ENCODE measurements at places on chromosomes 11 and 22.

- H3K27me3 ChIP-seq = no peaks in the 10 kb centered on the region
- H3K4me1 ChIP-seq = no peaks in the 10 kb centered on the region
- peak overlapping the region; percentile 30 for H3K27ac ChIP-seq
Observed at GRCh38 chr11:107808521-107808920, 50.1 kb downstream of the SLC35F2 start.

- peak overlapping the region; percentile 89 for H3K27ac ChIP-seq
- DNase-seq = no peak
- H3K4me1 ChIP-seq = peaks cover 88% of the 10 kb centered on the region
- H3K27me3 ChIP-seq = no peaks in the 10 kb centered on the region
- H3K4me3 ChIP-seq = no peak overlapping the region
- H3K36me3 ChIP-seq = peaks cover 49% of the 10 kb centered on the region
Observed at GRCh38 chr11:96168623-96169022, 174.4 kb downstream of the MAML2 start.

GRCh38 chr22:50621356-50621880 is 6.5 kb downstream of the ARSA start:
- peaks cover 15% of the 10 kb centered on the region for H3K36me3 ChIP-seq
- no peaks in the 10 kb centered on the region for H3K27me3 ChIP-seq
- H3K4me3 ChIP-seq = peak overlapping the region; percentile 74
- H3K4me1 ChIP-seq = peaks cover 40% of the 10 kb centered on the region

DNA sequence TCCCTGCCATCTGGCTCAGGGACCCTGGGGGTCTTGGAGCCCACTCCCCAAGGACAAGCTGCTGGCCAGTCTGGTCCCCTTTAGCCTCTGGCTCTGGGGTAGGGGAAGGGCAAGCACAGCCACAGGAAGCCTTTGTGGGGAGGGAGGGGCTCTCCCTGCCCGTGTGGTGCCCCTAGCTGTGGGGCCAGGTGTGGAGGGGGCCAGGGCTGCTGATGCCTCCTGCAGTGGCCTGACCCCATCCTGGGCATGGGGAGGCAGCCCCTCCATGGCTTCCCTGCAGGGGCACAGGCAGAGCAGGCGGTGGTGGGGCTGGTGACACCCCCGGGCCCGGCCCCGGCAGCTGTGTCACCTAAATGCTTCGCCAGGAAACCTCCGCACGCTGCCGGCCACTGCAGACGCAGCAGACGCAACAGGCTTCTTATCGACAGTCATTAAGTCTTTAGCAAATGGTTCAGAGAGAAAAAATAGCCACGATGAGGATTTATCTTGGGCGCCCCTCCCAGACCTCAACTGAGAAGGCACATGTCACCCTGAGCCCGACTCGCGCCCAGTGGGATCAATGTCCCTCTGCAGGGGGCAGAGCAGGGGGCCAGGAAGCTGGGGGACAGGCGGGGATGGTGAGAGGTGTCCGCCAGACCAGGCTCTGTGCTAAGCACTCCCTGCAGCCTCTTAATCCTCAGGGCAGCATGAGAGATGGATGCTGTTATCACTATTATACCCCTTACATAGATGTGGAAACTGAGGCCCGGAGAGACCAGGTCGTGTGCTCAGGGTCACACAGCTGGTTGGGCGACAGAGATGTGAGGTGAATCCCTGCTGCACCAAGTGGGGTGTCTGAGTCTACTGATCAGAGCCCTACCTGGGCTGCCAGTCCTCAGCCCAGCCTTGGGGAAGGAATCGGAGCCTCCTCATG is 33.9 kb downstream of the FLRT1 start:
- peaks cover 8% of the 10 kb centered on the region for H3K4me1 ChIP-seq
- no peak overlapping the region for H3K27ac ChIP-seq
- no peaks in the 10 kb centered on the region for H3K27me3 ChIP-seq
- DNase-seq = no peak

GRCh38 chr11:73389916-73390315 is 13.7 kb downstream of the RELT start:
- peak overlapping the region; percentile 71 for H3K27ac ChIP-seq
- H3K4me3 ChIP-seq = no peak overlapping the region
- peaks cover 71% of the 10 kb centered on the region for H3K36me3 ChIP-seq
- H3K4me1 ChIP-seq = peaks cover 30% of the 10 kb centered on the region

- no peak overlapping the region for H3K4me3 ChIP-seq
- H3K4me1 ChIP-seq = peaks cover 21% of the 10 kb centered on the region
- DNase-seq = no peak
- H3K27ac ChIP-seq = no peak overlapping the region
Observed at GRCh38 chr11:70200212-70200844, 2.8 kb upstream of the FADD start.

DNA sequence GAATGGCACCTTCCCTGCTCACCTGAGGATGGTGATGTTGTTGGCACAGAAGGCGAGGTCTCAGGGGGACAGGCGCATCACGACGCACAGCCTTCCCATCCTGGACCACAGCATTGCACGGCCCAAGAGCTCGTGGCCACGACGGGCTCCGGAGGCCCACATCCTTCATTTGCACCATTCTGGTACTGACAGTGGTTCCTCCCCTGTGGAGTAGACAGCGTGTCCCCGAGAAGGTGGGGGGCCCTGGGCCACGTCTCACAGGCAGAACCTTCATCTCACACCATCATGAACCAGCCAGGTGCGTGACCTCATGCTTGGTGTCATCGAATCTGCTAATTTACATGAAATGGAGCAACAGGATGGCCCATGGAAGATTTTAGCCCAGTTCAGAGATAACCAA is 180.0 kb downstream of the CTTN start:
- DNase-seq = no peak
- peaks cover 6% of the 10 kb centered on the region for H3K27me3 ChIP-seq
- no peak overlapping the region for H3K4me3 ChIP-seq
- H3K4me1 ChIP-seq = no peaks in the 10 kb centered on the region

DNA sequence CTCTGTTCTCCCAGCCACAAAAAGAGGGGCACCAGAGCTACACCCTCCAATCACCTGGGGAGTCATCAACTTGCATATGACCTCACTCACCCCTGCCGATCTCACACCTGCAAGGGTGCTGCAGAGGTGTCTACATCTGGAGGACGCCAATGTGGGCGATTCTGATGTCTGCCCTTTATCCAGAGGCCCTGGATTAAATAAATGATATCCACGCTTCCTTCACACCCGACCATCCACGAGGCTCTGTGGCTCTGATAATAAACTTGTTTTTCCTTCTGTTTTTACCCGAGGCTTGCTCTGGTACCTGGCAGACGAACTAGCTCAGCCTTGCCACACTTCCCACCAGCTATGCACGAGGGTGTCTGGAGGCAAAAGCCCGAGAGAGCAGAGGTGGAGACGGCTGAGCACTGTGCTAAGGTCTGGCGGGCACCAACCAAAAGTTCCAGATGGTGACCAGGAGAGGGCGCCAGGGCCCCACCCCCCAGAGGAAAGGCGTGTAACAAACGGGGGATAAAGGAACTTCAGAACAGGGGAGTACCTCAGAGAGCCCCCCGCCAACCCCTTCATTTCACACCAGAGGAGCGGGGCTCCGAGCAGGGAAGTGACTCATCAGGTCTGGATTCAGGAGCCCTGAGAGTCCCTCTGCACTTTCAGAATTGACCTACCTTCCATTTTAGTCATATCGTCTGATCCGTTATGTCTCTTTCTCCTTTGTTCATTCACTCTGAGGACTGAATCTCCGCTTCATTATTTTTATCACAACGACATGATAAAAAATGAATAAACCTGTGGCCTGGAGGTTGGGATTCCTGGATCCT is 13.5 kb downstream of the SCN3B start:
- H3K4me1 ChIP-seq = peaks cover 2% of the 10 kb centered on the region
- DNase-seq = peak; percentile 72
- no peak overlapping the region for H3K27ac ChIP-seq
- H3K27me3 ChIP-seq = peaks cover 22% of the 10 kb centered on the region

- peak overlapping the region; percentile 66 for H3K27ac ChIP-seq
- H3K36me3 ChIP-seq = peaks cover 3% of the 10 kb centered on the region
- H3K27me3 ChIP-seq = peaks cover 19% of the 10 kb centered on the region
- no peaks in the 10 kb centered on the region for H3K4me1 ChIP-seq
- peak; percentile 50 for DNase-seq
Observed at GRCh38 chr11:134762248-134763029, 350.4 kb upstream of the B3GAT1 start.

DNA sequence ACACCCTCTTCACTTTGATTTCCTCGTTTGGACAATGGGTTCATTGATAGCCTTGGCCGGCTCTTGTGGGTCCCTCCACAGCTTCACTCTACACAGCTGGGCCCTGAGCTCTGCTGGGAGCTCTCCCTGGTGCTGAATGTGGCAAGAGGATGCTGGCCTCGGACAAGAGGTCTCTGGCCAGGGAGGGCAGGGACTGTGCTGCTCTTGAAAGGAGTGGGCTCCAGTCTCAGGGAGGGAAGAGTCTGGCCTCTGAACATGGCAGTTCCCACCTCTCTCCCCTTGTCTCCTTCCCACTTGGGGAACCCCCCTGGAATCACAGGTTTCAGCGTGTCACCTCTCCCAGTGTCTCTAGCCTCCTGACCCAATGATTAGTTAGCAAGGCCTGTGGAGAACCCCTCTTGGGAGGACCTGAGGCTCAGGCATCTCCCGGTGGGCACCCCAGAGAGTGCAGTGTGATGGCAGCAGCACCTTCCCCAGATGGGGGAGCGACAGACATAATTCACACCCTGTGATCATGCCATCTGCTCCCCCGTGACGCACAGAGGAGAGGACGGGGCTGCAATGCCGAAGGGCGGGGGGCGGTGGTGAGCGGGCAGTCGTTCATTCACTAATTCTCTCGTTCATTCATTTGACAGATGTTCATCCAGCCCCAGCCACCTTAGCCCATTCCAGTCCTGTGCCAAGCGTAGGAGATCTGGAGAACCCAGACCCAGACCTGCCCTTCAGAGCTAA is 2.8 kb upstream of the CABP7 start:
- no peaks in the 10 kb centered on the region for H3K36me3 ChIP-seq
- peaks cover 3% of the 10 kb centered on the region for H3K4me1 ChIP-seq
- no peak for DNase-seq
- H3K27me3 ChIP-seq = peaks cover 52% of the 10 kb centered on the region
- H3K4me3 ChIP-seq = no peak overlapping the region
- H3K27ac ChIP-seq = no peak overlapping the region

DNA sequence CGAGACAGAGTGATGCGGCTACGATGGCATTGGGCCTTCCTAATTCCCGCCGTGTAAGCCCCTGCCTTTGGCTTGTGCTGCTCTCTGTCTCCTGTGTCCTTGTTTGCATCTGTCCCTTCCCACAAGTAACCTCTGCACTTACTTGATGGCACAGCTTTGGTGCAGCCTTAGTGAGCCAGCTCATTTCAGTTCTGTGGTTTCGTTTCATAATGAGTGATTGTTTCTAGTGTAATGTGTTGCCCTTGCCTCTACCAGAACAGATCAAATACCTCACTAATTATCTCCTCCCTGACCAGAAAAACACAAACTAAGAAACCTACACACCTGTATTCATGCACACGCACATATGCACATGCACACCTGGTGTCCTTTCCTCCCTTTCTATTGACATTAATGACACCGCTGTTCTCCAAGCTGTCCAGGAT is 58.8 kb downstream of the GRK3 start:
- no peak for DNase-seq
- peaks cover 10% of the 10 kb centered on the region for H3K4me1 ChIP-seq
- H3K36me3 ChIP-seq = no peaks in the 10 kb centered on the region
- H3K4me3 ChIP-seq = no peak overlapping the region
- no peak overlapping the region for H3K27ac ChIP-seq

DNA sequence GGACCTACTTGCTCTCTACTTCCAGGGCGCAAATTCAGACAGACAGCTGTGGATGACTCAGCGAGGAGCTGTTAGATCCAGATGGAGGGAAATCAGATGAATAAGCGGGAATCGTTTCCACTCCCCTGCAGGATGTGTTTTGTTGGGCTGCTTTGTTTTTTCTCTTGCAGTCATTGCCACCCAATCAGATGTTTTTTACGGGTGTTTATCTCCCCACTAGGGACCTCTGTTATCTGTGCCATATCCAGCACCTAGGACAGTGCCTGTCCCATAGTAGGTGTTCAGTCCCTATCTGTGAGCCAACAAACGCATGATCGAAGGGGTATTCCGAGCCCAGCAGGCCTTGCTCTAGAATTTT is 51.1 kb upstream of the PARVG start:
- no peak overlapping the region for H3K27ac ChIP-seq
- peaks cover 24% of the 10 kb centered on the region for H3K27me3 ChIP-seq
- no peak for DNase-seq
- no peak overlapping the region for H3K4me3 ChIP-seq
- H3K36me3 ChIP-seq = peaks cover 32% of the 10 kb centered on the region
- peaks cover 5% of the 10 kb centered on the region for H3K4me1 ChIP-seq

GRCh38 chr11:93732237-93732892 is 8.9 kb downstream of the TAF1D start:
- H3K36me3 ChIP-seq = peaks cover 100% of the 10 kb centered on the region
- H3K4me3 ChIP-seq = peak overlapping the region; percentile 27
- H3K4me1 ChIP-seq = peaks cover 57% of the 10 kb centered on the region
- H3K27ac ChIP-seq = peak overlapping the region; percentile 80

- no peak overlapping the region for H3K27ac ChIP-seq
- peaks cover 30% of the 10 kb centered on the region for H3K27me3 ChIP-seq
- DNase-seq = no peak
- peaks cover 9% of the 10 kb centered on the region for H3K4me1 ChIP-seq
- no peak overlapping the region for H3K4me3 ChIP-seq
- H3K36me3 ChIP-seq = no peaks in the 10 kb centered on the region
Observed at GRCh38 chr11:123258877-123259276, 63.8 kb upstream of the CLMP start.

DNA sequence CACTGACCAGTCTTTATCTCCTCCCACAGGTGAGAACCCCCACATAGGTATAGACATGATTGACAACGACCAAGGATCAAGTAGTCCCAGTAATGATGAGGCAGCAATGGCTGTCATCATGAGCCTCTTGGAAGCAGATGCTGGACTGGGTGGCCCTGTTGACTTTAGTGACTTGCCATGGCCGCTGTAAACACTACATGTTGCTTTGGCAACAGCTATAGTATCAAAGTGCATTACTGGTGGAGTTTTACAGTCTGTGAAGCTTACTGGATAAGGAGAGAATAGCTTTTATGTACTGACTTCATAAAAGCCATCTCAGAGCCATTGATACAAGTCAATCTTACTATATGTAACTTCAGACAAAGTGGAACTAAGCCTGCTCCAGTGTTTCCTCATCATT is 76.5 kb downstream of the BTBD10 start:
- DNase-seq = no peak
- H3K27ac ChIP-seq = peak overlapping the region; percentile 5
- H3K4me1 ChIP-seq = peaks cover 4% of the 10 kb centered on the region
- no peaks in the 10 kb centered on the region for H3K27me3 ChIP-seq
- peaks cover 88% of the 10 kb centered on the region for H3K36me3 ChIP-seq
- no peak overlapping the region for H3K4me3 ChIP-seq

GRCh38 chr11:12281571-12282478 is 95.5 kb upstream of the PARVA start:
- peaks cover 21% of the 10 kb centered on the region for H3K4me1 ChIP-seq
- no peaks in the 10 kb centered on the region for H3K27me3 ChIP-seq
- H3K36me3 ChIP-seq = no peaks in the 10 kb centered on the region
- H3K4me3 ChIP-seq = no peak overlapping the region

DNA sequence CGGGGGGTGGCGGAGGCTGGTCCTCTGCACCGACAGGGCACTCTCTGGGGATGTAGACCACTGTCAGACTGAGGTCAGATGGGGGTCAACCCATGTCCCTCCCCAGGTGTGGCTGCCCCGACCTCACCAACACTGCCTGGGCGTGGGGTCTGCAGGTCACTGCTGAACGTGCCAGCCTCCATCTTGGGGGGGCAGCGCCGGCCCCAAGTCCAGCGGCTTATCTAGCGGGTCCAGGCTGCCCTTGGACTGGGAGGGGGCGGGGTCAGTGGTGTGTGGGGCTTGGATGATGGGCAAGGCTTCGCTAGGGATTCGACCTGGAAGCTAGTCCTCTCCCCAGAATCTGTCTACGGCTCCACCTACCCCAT is 178.2 kb downstream of the IGLL1 start:
- no peaks in the 10 kb centered on the region for H3K4me1 ChIP-seq
- no peak overlapping the region for H3K27ac ChIP-seq
- H3K4me3 ChIP-seq = peak overlapping the region; percentile 27
- DNase-seq = peak; percentile 20
- H3K36me3 ChIP-seq = no peaks in the 10 kb centered on the region

All from activated T-cell treated with anti-CD3 and anti-CD28 coated beads, Interleukin-2, amount 50 U/mL, for 24 hours (primary cell).